ENCODE measurements at places on chromosomes 13 and 19.

- DNase-seq, result no peak
Measured at GRCh38 chr13:23105051-23105450, 75.7 kb upstream of the SGCG start.

- no peak for DNase-seq
Measured at GRCh38 chr13:53100394-53101063, 71.9 kb downstream of the OLFM4 start.

DNA sequence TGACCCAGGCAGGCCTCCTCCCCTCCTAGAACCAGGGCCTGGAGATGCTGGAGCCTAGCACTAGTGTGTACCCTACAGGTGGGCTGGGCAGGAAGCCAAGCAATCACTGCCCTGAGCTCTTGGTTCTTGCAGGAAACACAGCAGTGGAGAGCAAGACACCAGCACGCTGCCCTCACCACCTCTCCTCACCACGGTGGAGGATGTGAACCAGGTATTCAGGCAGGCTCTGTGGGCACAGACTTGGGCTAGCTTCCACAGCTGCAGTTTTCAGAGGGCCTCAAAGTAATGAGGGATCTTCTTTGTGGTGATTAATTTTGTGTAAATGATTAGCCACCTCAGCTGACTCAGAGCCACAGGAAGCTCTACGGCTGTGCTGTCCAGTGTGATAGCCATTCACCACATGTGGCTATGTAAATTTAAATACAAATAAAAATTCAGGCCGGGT is 13.6 kb upstream of the GPI start:
- DNase-seq, result no peak

- DNase-seq, result no peak
Measured at GRCh38 chr13:34430294-34430693, 511.8 kb upstream of the NBEA start.

DNA sequence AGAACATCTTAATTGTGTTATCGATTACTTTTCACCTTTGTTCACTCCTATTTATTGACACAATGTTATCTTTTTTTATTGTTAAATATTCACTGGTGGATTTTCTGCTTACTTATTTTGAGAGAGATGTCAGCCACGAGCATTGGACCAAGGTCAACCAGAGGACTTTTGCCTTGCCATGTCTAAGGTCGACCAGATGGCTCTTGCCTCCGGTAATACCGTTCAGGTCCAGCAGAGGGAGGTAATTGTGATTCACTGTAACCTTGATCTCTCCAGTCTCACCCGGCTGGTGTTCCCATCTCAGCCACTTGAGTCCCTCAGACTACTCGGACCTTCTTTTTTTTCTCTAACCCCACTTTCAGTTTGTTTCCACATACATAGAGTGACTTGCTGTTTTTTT is 1438.1 kb downstream of the UQCRFS1 start:
- DNase-seq, result no peak

DNA sequence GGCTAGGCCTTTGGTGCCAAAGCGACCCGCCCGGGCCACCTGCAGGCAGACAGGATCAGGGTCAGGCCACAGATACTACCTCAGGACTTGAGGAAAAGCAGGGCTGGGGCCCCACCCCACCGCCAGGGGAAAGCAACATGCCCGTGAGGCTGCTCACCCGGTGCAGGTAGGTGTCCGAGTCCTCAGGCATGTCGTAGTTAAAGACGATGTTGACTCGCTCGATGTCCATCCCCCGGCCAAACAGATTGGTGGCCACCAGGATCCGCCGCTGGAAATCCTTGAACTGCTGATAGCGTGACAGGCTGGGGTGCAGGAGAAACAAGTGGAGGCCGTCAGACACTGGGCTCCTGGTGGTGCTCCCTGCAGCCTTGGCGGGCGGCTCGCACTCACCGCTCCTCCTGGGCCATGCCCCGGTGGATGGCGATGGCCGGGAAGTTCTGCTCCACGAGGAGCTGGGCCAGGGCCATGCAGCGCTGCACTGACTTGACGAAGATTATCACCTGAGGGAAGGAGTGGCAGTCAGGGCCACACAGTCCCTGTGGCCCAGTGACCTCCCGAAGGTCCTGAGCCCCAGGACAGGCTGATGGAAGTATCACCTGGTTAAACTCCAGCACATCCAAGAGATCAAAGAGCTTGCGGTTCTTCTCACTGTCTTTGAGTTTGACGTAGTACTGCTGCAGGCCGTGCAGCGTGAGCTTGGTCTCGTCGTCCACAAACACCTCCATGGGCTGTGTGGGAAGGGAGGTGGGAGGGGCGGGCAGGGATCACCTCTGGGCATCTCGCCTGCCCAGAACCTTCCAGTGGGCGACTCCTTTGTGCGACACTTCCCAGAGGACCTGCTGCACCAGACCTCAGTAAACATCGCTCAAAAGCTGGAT is 9.8 kb downstream of the DDX39A start:
- DNase-seq, result no peak

DNA sequence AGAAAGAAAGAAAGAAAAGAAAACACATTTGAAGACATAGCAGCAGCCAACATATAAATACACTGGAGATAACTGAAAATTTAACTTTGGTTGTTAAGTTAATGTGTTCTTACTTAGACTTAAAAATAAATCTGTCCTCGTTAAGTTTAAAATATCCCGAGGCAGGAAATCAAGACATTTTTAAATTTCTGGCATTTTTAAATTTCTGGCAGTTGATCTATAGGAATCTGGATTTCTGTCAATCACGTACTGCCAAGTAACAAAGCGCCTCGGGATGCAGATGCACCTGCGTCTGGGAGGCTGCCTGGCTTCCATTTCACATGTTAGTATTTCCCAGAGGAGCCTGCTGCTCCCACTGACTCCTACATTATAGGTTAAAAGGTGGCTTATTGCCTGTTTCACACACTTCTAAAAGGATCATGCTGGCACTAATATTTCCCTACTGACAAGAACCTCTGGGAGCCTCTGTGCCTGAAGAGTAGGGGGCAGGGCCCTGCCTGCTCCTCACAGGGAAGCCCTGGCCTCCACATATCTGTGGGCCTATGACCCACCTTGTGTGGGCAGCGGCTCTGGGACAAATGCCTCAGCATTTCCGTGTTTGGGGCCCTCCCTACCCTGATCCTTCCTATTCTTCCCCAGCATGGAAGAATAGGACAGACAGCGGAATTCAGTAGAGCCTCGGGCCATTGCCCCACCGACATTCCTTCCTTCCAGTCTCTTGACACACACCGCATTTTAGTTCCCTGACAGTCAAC is 62.8 kb upstream of the ATP12A start:
- no peak for DNase-seq

GRCh38 chr19:2648528-2648937 is 54.0 kb downstream of the GNG7 start:
- peak; percentile 46 for DNase-seq

- no peak for DNase-seq
Measured at GRCh38 chr19:40136818-40137217, 46.1 kb upstream of the ZNF780A start.
